ENCODE measurements at places on chromosomes 7 and 10. TPM values are rescaled to one million over a fixed set of nuclear protein-coding genes. Genes with fewer than 3 reads are reported as not detected.

DNA sequence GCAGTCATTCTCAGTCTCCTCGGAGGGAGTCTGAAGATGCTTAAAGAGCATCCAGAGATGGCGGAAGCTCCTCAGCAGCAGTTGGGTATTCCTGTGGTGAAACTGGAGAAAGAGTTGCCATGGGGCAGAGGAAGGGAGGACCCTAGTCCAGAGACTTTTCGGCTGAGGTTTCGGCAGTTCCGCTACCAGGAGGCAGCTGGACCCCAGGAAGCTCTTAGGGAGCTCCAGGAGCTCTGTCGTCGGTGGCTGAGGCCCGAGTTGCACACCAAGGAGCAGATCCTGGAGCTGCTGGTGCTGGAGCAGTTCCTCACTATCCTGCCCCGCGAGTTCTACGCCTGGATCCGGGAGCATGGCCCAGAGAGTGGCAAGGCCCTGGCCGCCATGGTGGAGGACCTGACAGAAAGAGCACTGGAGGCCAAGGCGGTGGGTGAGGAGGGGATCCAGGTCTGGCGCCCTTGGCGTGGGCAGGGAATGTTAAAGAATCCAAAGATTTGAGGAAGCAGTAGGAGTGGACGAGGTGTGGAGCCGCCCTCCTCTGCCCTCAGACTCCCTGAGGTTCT, 2.9 kb downstream of the ZSCAN25 start:
- no peak for DNase-seq

- DNase-seq, result no peak
These were observed 128.3 kb downstream of the TCF7L2 start for GRCh38 chr10:113078282-113078907.

- DNase-seq, result no peak
These were observed 23.0 kb downstream of the ZNF33B start for GRCh38 chr10:42615419-42615818.

DNA sequence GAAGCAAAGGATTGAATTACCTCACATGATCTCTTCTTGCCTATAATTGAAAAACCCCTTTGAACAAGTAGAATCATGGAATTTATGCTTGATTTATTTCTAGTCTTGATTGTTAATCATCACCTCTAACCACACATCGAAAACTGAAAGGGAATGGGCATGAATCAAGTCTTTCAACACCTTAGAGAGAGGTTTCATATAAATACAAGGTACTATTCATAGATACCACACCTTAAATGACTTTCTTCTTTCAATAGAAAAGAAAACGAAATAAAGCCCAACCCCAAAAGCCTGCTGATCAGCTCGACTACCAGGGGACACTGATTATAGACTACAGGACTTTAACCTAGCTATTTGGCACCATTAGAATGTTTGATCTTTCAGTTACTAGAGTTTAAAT, 128.6 kb upstream of the PTPRZ1 start:
- no peak for DNase-seq

DNA sequence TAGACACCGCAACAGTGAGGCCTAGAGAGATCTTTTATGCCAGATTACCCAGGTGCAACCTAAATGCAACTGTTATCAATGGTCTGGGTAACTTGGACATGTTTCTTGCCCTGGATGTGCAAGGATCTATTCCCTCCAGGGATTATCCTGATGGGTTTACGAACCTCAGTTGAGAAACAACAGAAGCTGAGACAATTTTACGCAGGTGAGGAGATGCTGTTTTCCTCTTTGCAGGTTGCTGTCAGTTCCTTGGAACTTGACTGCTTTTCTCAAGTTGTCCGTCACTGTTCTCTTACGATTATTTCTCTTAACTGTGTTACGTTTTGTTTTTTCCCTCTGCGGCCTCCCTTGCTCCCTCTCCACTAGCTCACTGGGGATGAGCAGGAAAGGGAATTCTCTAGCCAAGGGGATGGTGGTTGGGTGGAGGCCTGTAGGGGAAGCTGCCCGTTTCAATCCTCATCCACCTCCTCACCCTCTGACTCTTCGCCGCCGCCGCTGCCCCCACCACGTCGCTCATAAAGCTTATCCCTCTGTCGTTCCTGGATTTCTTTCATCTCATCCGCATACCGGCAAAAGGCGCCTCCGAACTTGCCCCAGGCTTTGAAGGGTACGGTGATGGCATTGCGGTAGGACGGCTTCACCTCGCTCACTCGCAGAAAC, 1.2 kb downstream of the PURB start:
- DNase-seq, result no peak

DNA sequence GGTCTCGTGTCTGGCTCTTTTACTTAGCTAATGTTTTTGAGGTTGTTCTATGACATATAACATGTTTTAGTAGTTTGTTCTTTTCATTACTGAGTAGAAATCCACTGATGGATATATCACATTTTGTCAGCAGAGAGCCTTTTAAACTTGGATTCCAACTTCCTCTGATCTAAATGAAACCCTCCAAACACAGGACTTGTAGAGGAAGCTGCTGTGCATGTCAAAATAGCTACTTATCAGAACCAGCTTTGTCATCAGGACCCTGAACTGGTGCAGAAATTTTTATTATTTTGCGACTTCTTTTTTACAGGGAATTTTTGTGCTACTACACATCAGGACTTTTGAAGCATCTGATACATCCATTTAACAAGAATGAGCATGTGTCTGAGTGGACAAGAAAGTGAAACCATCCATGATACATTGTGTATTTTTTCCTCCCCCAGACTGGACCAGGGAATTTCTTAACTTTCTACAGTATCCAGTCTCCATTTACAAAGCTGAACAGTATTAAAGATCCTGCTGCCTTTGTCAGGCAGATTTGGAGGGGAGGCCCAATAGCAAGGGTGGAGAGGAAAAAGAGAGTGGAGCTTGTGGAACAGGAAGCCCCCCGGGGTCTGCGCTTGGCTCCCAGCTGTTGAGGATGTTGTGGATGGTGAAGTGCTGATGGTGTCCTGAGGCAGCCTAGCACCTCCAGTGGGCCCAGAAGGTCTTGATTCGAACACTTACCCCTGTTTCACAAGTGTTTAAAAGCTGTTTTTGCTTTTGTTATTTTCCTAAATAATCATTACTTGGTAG, 29.3 kb upstream of the MTPAP start:
- DNase-seq, result no peak

DNA sequence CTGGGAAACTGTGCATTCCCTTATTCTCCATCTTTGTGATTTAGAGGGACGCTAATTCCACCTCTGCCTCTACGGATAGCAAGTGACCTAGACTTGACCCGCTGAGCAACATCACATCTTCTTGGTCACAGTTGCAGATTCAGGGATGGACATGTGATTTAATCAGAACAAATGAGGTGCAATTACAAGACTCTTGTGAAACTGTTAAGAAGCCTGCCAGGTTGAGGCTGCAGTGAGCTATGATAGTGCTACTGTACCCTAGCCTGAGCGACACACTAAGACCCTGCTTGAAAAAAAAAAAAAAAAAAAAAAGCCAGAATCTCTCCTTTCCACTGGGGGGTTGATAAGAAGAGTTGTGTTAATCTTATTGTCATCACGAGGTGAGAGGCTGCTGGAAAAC, 14.4 kb downstream of the MPLKIP start:
- DNase-seq, result no peak

DNA sequence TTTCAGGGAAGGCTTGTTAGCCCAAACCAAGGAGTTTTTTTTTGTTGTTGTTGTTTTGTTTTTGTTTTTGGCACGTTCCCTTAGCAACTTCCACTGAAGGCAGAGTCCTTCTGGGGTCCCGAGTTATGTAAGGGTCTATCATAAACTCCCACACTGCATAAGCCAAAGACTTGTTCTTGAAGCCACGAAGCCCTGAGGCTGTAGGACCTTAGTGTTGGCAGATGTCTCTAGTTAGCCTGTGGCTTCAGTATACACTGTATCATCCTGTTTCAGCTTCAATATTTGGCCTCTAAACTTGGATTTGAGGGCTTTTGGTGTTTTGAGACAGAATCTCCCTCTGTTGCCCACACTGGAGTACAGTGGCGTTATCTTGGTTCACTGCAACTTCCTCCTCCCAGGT, 13.6 kb downstream of the KPNA7 start:
- DNase-seq, result no peak

GRCh38 chr7:143210541-143210940, 11.3 kb upstream of the TAS2R40 start:
- no peak for DNase-seq

- no peak for DNase-seq
These were observed 103.4 kb downstream of the ABCA13 start for GRCh38 chr7:48274662-48275061.

GRCh38 chr7:1170741-1171501, 10.9 kb upstream of the ZFAND2A start:
- no peak for DNase-seq

DNA sequence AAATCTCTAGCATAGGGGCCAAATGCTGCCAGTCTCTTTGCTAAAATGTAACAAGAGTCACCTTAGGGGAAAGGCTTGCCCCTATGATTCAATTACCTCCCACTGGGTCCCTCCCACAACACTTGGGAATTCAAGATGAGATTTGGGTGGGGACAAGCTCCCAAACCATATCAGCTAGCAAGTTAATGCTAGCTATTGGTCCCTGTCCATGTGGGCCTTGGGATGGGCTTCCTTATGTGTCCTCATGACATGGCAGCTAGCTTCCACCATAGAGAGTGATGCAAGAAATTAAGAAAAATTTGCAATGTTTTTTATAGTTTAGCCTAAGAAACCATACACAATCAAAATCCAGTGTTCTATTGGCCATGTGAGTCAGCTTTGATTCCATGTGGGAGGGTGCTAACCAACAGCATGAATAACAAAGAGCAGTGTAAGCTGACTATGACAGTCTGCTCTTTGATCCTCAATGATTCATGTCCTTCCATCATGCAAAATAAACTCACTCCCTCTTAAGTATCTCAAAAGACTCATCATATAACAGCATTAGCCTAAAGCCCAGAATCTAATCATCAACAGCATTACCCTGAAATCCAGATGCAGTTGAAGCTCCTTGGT, 21.7 kb upstream of the ZNF365 start:
- DNase-seq, result no peak

GRCh38 chr7:127844707-127845331, 186.4 kb downstream of the LRRC4 start:
- no peak for DNase-seq

GRCh38 chr10:84902553-84902952, 574.2 kb downstream of the CCSER2 start:
- DNase-seq, result no peak

DNA sequence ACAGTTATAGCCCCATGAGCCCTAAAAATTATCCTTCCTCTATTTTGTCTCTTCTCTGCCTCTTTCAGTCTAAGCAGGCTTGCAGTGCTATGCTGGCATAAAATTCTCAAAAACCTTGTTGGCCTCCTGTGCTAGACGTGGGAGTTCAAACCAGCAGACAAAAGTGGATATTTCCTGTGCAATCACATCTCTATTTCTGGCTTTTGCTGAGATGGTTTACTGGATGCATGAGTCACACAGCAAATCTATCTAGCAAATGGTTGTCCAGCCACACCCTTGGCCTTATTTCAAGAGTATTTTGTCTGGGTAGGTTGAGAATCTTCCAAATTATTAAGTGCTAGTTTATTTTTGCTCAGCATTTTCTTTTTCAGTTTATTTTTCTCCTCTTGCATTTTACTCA, 370.8 kb downstream of the CDC14C start:
- DNase-seq, result no peak

DNA sequence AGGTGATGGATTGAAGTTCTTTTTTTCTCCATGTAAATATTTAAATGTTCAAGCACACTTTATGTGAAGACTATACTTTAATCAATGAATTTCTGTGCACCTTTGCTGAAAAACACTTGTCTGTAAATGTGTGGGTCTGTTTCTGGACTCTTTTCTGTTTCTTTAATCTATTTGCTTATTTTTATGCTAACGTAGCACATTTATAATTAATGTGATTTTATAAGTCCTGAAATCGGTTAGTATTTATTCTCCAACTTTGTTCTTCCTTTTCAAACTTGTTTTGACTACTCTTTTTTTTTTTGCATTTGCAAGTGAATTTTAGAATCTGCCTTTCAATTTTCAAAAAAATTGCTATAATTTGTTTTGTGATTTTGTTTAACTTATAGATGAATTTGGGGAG, 334.4 kb downstream of the ATRNL1 start:
- no peak for DNase-seq

DNA sequence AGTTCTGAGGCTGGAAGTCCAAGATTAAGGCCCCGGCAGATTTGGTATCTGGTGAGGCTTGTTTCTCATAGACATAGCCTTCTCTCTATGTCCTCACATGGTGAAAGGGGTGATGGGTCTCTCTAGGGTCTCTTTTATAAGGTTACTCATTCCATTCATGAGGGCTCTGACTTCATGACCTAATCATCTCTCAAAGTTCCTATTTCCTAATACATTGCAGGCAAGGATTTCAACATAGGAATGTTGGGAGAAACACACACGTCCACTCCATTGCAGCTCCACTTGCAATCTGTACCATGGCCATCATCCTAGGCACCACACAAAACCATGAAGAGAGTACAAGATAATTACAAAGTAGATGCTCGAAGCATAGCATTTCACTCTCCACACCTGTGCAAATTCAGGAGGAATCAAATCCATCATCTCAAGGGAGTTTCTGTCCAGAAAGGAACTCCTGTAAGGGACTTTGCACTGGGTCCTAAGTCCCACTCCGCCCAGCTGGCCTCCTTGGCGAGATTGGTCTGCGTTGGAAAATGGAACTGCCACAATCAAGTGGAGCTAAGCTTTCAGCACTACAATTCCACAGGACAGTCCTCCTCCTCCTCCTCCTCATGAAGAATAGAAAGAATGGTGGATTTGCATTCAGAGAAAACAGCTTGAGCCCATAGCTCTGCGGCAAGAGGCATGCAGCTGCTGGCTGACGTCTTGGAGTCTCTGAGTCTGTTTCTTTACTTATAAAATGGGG, 8.8 kb downstream of the DDC start:
- DNase-seq, result no peak

GRCh38 chr7:144842377-144842851, 6.6 kb upstream of the TPK1 start:
- no peak for DNase-seq

Gene TMEM213
- not detected for total RNA-seq

Gene GHRHR
- total RNA-seq, result not detected

Gene WNT2
- 19.9 TPM for total RNA-seq

Gene BLVRA
- total RNA-seq, result 29.6 TPM

Gene AFAP1L2
- total RNA-seq, result 5.7 TPM

Gene ABCB1
- 1.7 TPM for total RNA-seq

Gene PRF1
- total RNA-seq, result 0.13 TPM

Gene AGK
- 35.0 TPM for total RNA-seq
